ENCODE measurements at places on chromosomes 3 and 15. TPM values are rescaled to one million over a fixed set of nuclear protein-coding genes. Genes with fewer than 3 reads are reported as not detected.

DNA sequence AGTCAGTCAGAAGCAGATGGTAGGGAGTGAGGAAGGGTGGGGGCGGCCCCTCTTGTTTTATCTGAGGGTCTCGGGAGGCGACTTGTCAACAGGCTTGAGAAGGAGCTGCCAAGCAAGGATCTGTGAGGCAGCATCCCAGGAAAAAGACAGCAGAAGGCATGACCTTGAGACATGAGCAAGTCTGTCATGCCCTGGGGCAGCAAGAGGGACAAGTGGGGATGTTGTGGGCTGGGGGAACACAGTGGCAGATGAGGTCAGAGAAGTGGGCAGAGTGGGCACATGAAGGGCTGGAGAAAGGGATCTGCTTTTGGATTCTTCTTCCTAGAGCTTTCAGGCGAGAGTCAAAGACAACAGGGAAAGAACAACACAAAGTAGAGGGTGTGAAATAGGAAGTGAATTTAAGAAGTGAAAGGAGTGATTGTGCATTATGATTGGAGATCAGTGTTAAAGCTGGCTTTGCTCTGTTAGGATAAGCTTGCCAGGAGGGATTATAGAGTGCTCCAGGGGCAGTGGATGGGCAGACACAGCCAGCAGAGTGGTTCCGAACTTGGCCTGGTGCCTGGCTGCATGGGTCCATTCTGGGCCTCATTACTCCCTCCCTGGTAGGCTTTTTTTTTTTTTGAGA, 73.3 kb downstream of the USP13 start:
- no peak for DNase-seq

The TMED3 gene
- polyA plus RNA-seq = 149 TPM

The SEMA4B gene
- 39.2 TPM for polyA plus RNA-seq

The DAZL gene
- polyA plus RNA-seq = not detected

DNA sequence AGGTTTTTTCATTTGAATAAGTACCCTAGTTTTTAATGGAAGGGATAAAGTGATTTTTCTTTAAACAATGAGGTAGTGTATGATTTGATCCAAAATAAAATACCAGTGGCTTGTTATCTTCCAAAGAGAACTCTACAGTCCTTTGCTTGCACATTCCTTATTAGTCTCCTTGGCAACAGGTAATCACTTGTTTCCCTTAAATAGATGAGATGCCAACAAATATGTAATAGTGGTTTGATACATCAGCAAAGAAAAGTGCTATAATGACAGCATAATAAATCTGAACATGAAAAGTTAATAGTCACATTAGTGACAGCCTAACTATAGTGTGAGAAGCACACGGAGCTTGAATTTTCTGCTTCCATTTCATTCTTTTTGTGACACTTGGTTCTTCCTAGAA, 360.2 kb downstream of the ZNF385D start:
- DNase-seq = no peak

DNA sequence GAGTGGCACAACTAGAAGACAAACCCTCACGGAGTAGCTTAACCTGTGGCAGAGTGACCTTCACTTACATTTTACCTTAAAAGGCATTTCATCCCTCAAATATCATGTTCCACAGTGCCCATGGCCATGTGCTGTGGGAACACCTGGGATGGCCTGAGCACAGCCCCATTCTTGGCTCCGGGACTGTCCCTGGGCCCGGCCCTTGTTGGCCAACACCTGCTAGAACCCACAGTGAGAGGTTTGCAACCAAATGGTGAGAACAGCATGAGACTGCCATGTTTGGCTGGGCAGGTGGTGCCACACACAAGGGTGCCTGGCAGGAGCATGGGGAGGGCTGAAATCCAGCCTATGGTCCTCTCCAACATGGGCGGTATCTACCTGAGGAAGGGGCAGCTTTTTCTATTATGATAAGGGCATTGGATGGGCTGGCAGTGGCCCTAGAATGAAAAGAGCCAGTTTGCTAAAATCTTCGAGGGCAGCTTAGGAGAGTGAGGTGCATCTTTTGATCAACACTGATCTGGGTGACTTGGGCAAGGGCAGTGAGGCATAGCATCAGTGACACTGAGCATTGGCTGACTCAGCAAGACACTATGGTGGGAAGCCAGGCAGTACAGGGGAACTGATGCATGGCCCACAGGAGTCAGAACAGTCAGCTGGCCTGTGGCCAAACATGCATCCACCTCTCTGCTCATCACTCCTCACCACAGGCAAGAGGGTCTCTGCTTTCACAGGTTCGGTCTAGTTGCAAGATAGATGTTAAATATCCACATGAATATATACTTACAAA, 53.9 kb downstream of the SYNM start:
- no peak for DNase-seq

- DNase-seq = no peak
Measured at GRCh38 chr15:86611417-86612040, 531.9 kb downstream of the AGBL1 start.

The FEZF2 gene
- polyA plus RNA-seq = not detected

DNA sequence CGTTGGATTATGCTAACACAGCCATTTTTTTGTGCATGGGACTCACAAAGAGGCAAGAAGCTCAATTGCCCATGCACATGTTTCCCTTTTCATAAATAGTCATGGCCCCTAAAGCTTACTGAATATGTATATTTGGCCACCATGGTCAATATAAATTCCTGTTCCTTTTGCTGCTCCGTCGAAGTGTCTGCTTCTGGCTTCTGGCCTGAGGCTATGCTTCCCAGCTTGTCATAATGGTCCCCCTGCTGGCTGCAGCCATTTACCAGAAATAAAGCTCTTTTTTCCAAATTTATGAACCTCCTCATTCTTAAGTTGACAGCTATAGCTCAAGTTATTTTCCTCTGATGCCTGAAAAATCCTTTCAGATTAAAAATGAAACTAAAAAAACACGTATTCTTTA, 602.1 kb downstream of the VGLL3 start:
- no peak for DNase-seq

- no peak for DNase-seq
Measured at GRCh38 chr15:91152896-91153581, 53.0 kb downstream of the SV2B start.

The GRK7 gene
- polyA plus RNA-seq = not detected

- no peak for DNase-seq
Measured at GRCh38 chr3:144809380-144809779, 837.8 kb downstream of the DIPK2A start.

DNA sequence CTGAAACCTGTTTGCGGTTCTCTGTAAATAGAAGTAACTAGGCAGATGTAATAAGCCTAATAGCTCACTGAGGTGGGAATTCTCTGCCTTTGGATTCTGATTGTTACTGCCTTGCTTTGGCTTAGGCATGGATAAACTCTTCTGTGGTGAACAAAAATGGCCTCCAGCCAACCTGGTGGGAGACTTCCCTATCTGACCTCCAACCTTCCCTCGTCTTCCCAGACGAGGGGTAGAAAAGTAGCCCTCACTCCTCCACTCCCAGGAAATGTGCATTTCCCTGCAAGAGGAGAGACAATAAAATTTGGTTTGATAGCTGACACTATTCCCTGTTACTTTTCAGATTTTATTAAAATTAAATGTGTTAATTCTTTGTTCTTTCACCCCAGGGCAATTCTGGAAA, 606 bp upstream of the CD96 start:
- DNase-seq = no peak

The PRR20G gene
- polyA plus RNA-seq = not detected

DNA sequence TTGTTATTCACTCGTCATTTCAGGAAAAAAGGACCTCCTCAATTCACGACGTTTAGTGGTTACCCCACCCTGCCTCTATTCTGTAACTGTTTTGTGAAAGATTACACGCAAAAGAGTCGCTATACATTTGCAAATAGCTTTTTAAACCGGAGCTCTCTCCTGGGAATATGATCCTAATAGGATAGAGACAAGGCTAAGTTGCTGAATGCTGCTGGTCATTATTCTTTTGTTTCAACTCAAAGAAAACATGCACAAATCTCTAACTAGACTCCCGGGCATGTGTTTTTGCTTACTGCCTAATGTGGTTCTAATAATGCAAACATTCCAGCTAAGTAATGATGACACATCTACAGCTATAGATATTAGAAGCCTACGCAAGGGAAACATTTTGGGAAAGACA, 214.6 kb upstream of the MDFIC2 start:
- DNase-seq = no peak

DNA sequence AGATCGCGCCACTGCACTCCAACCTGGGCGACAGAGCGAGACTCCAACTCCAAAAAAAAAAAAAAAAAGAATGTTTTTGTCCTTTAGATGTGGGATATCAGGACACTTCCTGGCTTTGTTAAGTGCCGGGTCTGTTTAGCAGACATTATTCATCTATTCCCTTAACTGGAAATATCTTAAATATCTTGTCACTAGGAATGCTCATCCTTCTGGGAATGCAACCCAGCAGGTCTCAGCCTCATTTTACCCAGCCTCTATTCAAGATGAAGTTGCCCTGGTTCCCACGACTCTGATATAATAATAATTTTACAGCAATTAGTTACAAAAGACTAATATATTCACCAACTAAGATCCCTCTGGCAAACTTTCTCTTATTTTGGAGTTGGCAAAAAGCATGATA, 260.9 kb upstream of the SLITRK3 start:
- no peak for DNase-seq

- no peak for DNase-seq
Measured at GRCh38 chr3:24401090-24401810, 93.4 kb downstream of the THRB start.

GRCh38 chr3:81419228-81419627, 342.2 kb downstream of the GBE1 start:
- DNase-seq = peak; percentile 6

GRCh38 chr3:14093831-14094230, 30.8 kb downstream of the CHCHD4 start:
- no peak for DNase-seq

GRCh38 chr3:35779611-35780010, 140.3 kb downstream of the ARPP21 start:
- DNase-seq = no peak

DNA sequence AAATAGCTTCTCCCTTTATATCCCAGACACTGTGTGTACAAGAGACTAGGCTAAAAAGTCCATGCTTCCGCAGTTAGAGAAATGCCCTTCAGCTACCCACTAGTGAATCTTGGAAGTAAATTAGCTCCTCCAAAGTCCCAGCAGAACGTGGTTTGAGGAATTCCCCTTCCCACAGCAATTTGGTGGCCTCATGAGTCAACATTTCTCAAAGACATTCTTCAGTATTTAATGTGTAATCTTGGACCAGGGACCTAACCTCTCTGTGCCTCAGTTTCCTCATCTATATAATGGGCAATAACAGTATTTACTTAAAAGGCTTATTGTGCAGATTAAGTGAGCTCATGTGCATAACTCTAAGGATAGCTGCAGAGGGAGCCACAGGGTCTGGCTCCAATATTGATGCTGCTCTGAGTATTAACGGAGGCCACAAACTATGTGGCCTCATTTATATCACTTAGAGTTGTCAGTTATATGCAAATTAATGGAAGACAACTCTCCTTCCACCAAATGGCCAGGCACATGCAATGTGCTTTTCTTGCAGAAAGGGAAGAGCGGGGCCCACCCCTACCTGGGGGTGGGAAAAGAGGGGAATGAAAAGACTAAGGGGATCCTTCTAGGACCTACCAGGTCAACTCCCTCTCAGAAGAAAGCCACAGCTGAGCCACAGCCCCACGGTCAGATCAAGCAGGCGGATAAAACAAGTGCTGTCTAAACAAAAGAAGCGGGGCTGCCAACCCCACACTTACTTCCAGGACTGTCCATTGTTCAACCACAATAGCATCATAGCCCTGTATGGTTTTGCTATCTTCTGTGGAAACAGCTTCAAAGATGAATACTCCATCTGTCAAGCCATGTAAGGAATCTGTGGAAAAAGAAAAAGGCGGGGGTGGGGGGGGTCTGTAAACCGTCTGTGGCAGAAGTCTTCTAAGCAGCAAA, 92.4 kb downstream of the OXNAD1 start:
- no peak for DNase-seq

GRCh38 chr3:8191406-8191805, 310.2 kb upstream of the LMCD1 start:
- no peak for DNase-seq

- peak; percentile 2 for DNase-seq
Measured at GRCh38 chr3:190696777-190697501, 165.6 kb downstream of the GMNC start.

DNA sequence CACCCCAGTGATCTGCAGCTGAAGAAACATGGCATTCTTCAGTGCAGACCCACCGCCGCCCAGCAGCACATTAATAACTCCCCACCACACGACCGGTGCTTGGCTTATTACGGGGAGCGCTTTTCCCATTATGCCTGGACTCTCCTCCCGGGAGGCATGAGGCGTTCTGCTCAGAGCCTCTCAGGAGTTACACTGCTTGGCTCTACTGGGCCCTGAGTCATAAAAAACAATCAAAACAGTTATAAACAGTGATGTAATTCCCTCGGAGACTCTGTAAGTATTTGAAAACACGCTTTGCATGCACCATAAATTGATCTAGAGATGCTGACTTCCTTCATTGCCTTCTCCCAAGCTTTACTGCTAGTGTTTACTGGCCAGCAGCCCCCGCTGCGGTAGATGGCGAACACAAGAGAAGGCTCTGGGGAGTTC, 77.1 kb upstream of the SNRPA1 start:
- no peak for DNase-seq

- peak; percentile 36 for DNase-seq
Measured at GRCh38 chr15:75578173-75578947, 755 bp downstream of the PTPN9 start.

GRCh38 chr3:169607949-169608348, 55.6 kb downstream of the MECOM start:
- DNase-seq = no peak

- no peak for DNase-seq
Measured at GRCh38 chr3:140842984-140843649, 98.5 kb upstream of the SLC25A36 start.

DNA sequence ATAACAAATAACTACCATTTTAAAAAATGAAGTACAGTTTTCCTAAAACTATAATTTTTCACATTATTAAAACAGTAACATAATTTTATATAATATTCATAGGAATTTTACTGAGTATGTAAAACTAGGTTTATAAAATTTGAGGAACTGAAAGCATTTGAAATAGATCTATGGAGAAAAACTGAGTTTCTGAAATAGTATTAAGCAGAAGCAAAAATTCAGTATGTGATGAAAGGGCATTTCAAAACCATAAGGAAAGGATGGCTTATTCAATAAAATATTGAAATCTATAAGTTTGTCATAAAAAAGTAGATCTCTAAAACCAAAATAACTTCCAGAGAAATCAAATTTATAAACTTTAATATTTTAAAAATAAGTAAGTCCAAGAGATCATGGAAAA, 53.4 kb downstream of the GBE1 start:
- no peak for DNase-seq

GRCh38 chr3:159844801-159845261, 143.8 kb upstream of the IL12A start:
- DNase-seq = no peak

GRCh38 chr15:94586099-94586498, 354.7 kb downstream of the MCTP2 start:
- no peak for DNase-seq

GRCh38 chr15:50881121-50882048, 27.1 kb upstream of the AP4E1 start:
- no peak for DNase-seq

DNA sequence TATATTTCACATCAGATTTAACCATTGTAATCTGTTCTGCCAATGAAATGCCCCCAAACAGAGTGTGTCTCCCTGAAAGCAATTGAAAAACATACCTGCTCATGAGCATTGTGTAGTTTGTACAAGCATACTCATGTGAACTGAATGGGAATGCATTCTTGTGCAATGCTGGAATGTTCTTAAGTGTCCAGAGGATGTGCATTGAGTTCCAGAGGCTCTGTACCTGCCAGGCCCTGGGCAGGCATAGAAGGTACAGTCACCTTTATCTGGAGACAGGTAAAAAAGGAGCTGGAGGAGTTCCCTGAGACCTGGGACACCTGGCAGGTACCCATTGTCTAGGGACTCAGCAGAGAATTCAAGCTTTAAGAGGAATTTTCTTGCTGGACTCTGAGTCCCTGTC, 2.8 kb downstream of the MRAS start:
- DNase-seq = no peak

Data from A549 (cell line).